ENCODE measurements at places on chromosomes 4 and X. TPM values are rescaled to one million over a fixed set of nuclear protein-coding genes. Genes with fewer than 3 reads are reported as not detected.

REPS2 gene
- total RNA-seq = 281 TPM

MECP2 gene
- total RNA-seq = 22.2 TPM

ARMCX1 gene
- 35.6 TPM for total RNA-seq

DNA sequence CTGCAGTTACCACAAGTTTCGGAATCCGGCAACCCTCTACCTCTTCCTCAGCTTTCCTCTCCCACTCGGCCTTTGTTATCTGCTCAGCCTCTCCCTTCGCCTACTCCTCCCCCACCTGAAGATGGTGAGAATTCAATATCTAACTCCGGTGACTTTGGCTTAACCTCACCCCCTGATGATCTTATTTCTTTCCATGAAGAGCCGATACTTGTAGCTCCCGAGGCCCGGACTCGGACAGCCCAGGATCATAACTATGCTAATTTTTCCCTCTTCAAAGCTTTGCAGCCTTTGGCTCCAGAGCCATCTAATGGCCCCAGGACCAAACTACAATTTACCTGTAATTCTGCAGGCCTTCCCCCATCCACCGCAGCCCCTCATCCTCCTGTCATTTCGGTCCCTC is 32.0 kb upstream of the MGST2 start:
- H3K27ac ChIP-seq = no peak overlapping the region
- no peaks in the 10 kb centered on the region for H3K27me3 ChIP-seq
- peaks cover 4% of the 10 kb centered on the region for H3K4me1 ChIP-seq
- DNase-seq = peak; percentile 41
- H3K4me3 ChIP-seq = peak overlapping the region; percentile 34

DNA sequence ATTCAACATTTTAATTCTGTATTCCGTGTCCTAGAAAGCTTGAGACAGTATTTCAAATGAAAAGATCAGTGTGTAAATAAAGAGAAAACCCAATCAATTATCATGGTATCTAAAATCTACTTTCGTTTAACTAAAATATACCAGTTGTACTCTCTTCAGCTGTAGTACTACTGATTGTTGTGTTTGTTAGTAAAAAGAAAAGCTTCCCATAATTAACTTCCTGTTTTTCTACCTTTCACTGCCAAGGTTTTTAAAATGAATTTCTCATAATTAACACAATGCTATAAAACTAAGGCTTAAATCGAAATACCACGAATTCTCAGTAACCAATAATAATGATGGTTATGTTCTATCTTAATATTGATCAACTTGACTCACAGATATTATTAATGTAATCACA is 37.4 kb downstream of the PPP3CA start:
- no peak for DNase-seq
- no peaks in the 10 kb centered on the region for H3K36me3 ChIP-seq
- no peaks in the 10 kb centered on the region for H3K27me3 ChIP-seq
- H3K4me1 ChIP-seq = peaks cover 12% of the 10 kb centered on the region
- no peak overlapping the region for H3K27ac ChIP-seq

DNA sequence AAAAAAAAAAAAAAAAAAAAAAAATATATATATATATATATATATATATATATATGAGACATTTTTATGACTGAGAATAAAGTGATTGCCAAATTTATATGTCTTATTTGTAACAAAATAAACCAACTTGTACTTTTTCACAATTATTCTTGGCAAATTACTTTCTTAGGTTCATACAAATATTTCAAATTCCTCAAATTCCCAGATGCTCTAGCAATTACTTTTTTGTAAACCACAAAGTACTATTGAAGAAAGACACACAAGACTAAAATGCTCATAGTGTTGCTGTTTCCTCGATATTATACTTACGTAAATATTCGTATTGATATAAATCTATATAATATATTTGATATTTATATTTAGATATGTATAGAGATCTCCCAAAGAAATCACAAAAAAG is 390.0 kb downstream of the FAT4 start:
- DNase-seq = no peak
- no peak overlapping the region for H3K27ac ChIP-seq
- H3K4me3 ChIP-seq = no peak overlapping the region
- no peaks in the 10 kb centered on the region for H3K27me3 ChIP-seq
- H3K36me3 ChIP-seq = no peaks in the 10 kb centered on the region
- no peaks in the 10 kb centered on the region for H3K4me1 ChIP-seq

- H3K4me1 ChIP-seq = peaks cover 13% of the 10 kb centered on the region
- DNase-seq = no peak
- no peak overlapping the region for H3K27ac ChIP-seq
- H3K4me3 ChIP-seq = no peak overlapping the region
Measured at GRCh38 chr4:37475087-37475486, 211.1 kb downstream of the RELL1 start.
